Activated CD4-positive, alpha-beta memory T cell treated with anti-CD3 and anti-CD28 coated beads for 36 hours (primary cell): ENCODE measurements at places on chromosomes 5 and 9.

- no peak for DNase-seq
These were observed 40.9 kb upstream of the GLDC start for GRCh38 chr9:6686396-6686795.

DNA sequence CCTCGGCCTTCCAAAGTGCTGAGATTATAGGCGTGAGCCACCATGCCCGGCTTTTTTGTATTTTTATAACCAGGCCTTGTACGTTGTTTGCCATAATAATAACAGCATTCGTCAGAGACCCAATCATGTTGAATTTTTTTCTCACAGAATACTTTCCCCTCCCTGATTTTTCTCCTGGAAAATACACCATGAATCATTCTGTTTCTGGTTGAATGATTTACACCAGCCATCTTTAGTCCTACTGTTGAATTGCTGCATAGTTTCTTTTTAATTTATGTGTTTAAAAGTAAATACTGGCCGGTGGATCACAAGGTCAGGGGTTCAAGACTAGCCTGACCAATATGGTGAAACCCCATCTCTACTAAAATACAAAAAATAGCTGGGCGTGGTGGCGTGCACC, 3.5 kb downstream of the CNOT8 start:
- DNase-seq: no peak

DNA sequence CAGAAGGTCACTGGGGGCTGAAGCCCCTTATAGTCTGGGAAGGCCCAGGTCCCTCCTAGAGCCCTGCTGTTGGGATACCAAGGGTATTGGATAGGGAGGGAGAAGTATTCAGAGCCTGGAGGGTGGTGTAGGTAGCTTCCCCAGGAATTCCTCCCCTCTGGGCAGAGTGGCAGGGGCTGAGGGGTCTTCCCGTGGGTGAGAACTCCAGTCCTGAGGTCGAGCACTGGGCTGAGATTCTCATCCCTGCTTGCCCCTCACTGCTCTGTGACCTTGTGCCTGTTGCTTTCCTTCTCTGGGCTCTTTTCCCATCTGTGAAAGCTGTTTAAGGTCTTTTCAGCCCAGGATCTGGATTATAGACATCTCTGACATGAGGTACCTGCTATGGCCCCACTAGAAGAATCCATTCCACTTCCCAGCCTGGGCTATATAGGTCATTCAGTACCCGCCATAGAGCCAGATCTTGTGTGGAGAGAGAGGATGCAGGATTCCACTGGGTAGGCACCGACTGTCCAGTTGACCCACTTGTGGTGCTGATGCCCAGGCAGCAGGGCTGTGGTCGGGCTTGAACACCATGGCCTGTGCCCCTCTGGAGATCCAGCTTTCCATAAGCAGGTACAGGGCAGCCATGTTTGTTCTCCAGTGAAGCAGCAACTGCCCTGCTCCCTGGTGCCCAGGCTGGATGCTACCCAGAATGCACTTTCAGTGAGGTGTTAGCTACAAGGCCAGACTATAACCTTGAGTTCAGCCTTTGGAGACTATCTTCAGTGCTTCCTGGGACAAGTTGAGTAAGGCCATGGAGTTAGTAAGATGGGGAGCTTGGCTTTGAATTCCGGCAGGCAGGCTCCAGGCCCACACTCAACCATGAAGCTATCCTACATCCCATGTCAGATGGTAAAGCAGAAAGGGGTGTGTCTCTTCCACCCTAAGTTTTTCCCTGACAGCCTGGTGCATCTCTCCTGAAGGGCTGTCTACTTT, 60.1 kb downstream of the AMBP start:
- no peak for DNase-seq

DNA sequence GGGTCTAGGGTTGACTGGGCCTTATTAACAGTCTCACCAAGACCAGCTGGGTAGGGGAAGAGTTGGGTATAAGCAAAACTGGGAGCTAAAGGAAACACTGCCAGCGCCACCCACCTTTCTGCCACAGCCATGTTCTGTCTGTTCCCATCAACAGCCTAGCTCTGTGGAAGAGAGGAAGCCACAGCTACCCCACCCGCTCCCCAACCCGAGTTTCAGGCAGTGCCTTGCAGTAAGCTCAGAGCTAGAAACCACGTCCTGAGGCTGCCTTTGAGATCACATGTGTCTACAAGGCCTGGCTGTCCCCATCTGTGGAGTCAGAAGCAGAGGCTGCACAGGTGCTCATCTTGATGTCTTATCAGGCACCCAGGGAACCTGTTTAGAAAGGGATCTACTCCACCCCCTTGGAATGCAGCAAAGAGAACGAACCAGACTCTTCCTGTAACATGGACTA, 15.3 kb downstream of the HNRNPH1 start:
- DNase-seq: peak; percentile 64

GRCh38 chr5:139863855-139864558, 68.4 kb downstream of the PSD2 start:
- peak; percentile 66 for DNase-seq

DNA sequence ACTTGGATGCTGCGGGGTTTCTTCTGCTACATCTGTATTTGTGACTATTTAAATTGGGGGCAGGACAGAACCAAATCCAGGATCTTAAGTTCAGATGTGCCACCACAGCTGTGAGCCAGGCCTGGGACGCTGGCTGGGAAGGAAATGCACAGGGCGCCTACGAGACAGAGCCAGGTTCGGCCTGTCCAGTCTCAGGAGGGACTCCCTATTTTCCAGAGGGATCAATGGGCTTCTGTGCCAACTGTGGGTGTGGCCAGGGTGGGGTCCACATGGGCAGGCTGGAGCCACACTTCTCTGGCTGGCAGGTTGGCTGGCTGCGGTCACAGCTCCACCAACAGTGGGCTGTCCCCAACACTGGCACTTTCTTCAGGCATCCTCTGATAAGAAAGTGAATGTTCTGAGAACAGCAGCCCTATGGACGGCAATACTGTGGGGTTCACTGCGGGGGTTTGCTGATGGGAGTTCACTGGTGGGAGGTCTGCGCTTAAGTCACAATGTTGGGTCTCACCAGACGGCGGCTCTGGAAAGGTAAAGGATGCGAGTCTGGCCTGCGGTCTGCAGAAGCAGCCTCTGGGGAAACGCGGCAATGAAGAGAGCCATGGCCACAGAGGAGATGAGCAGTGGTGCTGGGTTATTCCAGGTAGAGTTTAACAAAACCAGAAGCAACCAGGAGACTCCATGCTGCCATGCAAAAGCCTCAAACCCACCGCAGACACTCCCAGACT, 78.1 kb downstream of the DAP start:
- DNase-seq: no peak

DNA sequence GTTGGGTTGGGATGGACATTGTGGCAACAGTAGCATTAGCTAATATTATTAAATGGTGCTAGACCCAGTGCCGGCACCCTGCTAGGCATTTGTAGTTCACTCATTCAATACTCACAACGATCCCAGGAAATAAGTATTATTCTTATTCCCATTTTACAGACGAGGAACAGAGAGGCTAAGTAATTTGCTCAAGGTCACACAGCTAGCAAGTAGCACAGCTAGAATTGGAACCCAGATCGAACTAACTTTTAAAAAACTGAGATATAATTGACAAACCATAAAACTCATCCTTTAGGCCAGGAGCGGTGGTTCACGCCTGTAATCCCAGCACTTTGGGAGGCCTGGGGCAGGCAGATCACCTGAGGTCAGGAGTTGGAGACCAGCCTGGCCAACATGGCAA, 79.5 kb downstream of the SH3PXD2B start:
- no peak for DNase-seq

GRCh38 chr9:93898502-93899426, 56.4 kb downstream of the BARX1 start:
- no peak for DNase-seq

DNA sequence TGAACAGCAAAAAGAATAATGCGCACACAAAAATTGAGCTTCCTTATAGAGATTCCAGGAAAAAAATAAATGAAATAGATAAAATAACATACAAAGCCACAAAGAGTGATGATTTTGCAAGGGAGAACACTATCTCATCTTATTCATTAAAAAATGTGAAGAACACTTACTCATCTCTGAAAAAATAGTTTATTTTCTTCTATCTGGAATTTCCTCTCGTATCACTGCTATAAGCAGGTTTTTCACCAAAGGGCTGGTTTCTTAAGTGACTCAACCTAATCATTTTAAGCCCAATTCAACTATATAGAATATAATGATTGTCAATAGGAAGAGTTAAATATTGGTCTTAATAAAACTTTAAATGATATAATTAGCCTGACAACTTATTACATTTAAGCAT, 504.9 kb downstream of the NR2F1-AS1 start:
- DNase-seq: no peak

DNA sequence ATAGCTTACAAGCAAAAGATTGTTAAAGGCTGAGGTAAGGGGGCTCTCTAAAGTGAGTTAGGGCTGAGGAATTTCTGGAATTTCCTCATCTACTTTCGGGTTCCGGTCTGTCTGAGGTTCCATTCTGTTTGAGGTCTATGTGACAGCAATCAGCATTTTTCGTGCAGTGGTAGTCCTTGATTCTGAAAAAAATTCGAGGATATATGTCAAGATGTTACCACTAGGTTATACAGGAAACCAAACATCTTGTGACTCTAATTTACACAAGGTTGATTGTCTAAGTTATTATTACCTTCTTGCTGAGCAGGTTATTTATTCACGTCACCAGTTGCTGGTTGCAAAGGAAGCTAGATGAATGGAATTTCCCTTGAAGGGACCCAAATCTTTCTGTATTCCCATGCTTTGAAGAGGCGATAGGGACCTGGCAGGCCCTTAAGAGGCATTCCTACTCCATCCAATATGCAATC, 35.2 kb downstream of the RLN2 start:
- DNase-seq: no peak

DNA sequence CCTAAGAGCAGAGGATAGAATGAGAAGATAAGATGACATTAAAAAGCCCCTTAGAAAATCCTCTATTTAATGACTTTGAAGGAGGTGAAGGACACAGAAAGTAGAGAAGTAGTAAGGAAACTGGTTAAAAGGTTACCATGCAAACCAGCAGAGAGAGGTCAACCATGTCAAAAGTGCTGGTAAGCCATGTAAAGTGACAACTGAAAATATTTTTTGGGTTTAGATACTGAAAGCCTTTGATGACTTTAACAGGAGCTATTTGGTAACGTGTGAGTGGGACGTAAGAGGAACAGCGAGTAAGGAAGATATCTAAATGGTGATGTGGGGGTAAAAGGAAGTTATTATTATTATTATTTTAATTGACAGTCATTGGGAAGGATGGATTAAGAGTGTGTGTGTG, 56.9 kb downstream of the MACIR start:
- DNase-seq: no peak

DNA sequence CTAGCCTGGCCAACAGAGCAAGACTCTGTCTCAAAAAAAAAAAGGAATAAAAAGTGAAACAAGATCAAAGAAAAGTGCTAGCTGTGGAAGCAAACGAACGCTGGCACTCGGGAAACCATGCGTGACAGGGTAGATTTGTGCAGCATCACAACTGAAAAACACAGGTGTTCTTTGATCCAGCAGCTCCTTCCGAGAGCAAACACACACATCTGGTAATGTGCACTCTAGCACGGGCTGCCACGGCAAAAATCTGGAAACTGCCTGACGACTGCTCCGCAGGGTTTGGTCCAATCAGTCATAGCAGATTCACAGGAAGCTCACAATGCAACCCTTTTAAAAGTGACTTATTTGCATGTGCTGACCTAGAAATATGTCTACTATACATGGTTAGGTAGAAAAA, 80.0 kb downstream of the SYK start:
- DNase-seq: no peak

GRCh38 chr5:166004006-166004405, 2287.4 kb upstream of the WWC1 start:
- DNase-seq: no peak

- DNase-seq: no peak
These were observed 3.2 kb downstream of the PAPPA start for GRCh38 chr9:116156621-116157314.

- peak; percentile 21 for DNase-seq
These were observed 96.2 kb downstream of the ADRB2 start for GRCh38 chr5:148922606-148923005.

GRCh38 chr5:97087138-97087537, 55.3 kb downstream of the LIX1 start:
- DNase-seq: no peak

DNA sequence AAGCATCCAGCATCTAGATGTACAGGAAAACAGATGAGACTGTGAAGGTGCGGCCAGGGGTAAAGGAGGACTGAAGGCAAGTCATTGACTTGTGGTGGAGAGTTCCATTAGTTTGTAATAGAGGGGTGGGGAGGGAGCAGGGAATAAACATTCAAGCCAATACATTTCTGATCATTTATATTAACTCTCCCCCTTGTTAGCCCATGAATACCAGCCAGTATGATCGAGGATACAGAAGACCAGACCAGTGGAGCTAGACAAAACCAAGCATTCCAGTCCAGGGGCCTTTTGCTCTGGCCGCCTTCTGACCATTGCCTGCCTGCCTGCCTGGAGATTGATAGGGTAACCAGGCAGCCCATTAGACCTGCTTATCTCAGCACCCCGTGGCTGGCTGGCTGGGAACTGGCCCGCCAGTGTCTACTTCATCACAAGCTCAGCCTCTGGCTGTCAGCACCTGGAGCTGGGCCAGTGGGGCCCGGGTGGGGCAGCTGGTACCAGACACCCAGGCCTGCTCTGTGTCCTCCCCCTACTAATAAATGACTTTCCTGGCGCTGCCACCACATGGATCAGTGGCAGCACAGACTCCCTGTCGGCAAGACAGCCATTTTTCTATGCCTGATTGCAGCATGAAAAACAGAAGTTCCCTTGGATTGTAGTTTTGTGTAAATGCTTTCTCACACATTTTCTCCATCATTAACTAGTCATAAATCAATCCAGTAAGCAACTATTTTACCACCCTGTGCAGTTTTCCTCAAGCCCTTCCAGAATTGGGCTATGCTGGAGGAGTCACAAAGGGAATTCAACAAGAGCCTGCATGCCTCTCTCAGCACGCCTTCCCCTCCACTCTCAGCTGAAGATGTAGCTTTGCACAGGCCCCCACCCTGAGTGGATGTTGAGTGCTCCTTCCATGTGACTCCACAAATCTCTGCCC, 181.3 kb downstream of the SNCAIP start:
- no peak for DNase-seq

DNA sequence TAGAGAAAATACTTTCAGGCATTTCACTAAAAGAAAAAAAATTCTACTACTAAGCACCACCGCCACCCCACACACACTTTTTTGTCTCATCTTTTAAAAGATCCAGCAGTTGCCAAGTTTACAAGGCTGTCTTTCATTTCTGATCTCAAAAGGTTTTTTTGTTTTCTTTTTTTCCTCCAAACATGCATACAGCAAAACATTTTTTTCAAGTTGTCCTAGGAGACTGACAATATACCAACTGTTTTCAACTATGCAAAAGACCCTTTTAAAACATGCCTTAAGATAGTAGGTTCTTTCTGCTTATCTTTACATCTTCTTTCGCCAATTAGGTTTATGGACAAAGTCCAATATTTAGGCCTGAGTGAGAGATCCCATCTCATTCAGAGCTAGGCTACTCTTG, 65.2 kb downstream of the HMHB1 start:
- no peak for DNase-seq

GRCh38 chr9:73152953-73153352, 1.3 kb downstream of the ANXA1 start:
- DNase-seq: no peak
